ENCODE measurements at places on chromosomes 1 and 21. TPM values are rescaled to one million over a fixed set of nuclear protein-coding genes. Genes with fewer than 3 reads are reported as not detected.

The GJA9 gene
- not detected for total RNA-seq

The PGLYRP3 gene
- total RNA-seq: not detected

The PIGR gene
- not detected for total RNA-seq

The OBSCN gene
- 2.9 TPM for total RNA-seq

The DMRTA2 gene
- not detected for total RNA-seq

The SPRR2B gene
- total RNA-seq: not detected

The OR6K3 gene
- total RNA-seq: not detected

The KNCN gene
- total RNA-seq: not detected

The TGFB2 gene
- 48.7 TPM for total RNA-seq

The SHISA4 gene
- 35.2 TPM for total RNA-seq

The CDCA8 gene
- 12.0 TPM for total RNA-seq

The SPATA45 gene
- not detected for total RNA-seq

The LCE1E gene
- total RNA-seq: not detected

The TRNP1 gene
- total RNA-seq: 169 TPM

The SERTAD4 gene
- 1.6 TPM for total RNA-seq

The LCE3A gene
- total RNA-seq: not detected

The IGSF9 gene
- 0.05 TPM for total RNA-seq

The PTGER3 gene
- 0.05 TPM for total RNA-seq

The NAV1 gene
- total RNA-seq: 145 TPM

The REN gene
- total RNA-seq: 0.29 TPM

The SMPDL3B gene
- 1.8 TPM for total RNA-seq

The BTBD19 gene
- total RNA-seq: 17.9 TPM

The LZIC gene
- total RNA-seq: 16.9 TPM

The PCAT6 gene
- total RNA-seq: 6.0 TPM

The IGFN1 gene
- total RNA-seq: 0.10 TPM

The BCAN gene
- 0.24 TPM for total RNA-seq

The FALEC gene
- total RNA-seq: not detected

The CD84 gene
- not detected for total RNA-seq

The CELA3B gene
- total RNA-seq: not detected

The HFM1 gene
- 0.44 TPM for total RNA-seq

The CRNN gene
- total RNA-seq: not detected

The H6PD gene
- total RNA-seq: 54.3 TPM

The GPR52 gene
- not detected for total RNA-seq

The ASAP3 gene
- 9.8 TPM for total RNA-seq

The PPFIA4 gene
- total RNA-seq: 0.29 TPM

The CFHR2 gene
- not detected for total RNA-seq

The CD53 gene
- total RNA-seq: not detected

The OR14K1 gene
- not detected for total RNA-seq

The PALMD gene
- 83.9 TPM for total RNA-seq

The DDR2 gene
- 5.8 TPM for total RNA-seq

The NTNG1 gene
- total RNA-seq: 42.3 TPM

The HNRNPCL2 gene
- not detected for total RNA-seq

The OSCP1 gene
- 5.8 TPM for total RNA-seq

The C8A gene
- not detected for total RNA-seq

The APP gene
- 1,771 TPM for total RNA-seq

The ZMPSTE24 gene
- 45.6 TPM for total RNA-seq

The VCAM1 gene
- 61.9 TPM for total RNA-seq

The OR6N1 gene
- not detected for total RNA-seq

The RGSL1 gene
- not detected for total RNA-seq

The GRHL3 gene
- not detected for total RNA-seq

The RRP15 gene
- total RNA-seq: 5.1 TPM

The RXFP4 gene
- total RNA-seq: not detected

The CSF3R gene
- not detected for total RNA-seq

The KIAA1614 gene
- 5.1 TPM for total RNA-seq
